ENCODE measurements at places on chromosomes 12 and 14.
A peak's percentile ranks its signal among the peaks of the same experiment; 100 is the strongest.

DNA sequence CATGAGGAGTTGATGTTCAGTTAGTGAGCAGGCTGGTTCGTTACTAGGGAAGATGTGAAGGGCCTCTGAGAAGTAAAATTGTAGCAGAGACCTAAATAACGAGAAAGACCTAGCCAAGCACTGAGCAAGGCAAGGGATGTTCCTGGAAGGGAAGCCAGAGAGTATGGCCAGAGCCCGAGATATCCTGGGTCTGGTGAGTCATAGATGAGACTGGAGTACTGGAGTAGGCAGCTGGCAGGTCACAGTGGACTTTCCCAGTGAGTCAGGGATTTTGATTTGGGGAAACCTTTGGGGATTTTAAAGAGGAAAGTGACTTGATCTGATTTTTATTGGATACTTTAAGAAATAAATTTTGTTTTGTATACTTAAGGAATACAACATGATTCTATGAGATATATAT lies 369.0 kb downstream of the DIO2 start:
- DNase-seq, result peak; percentile 68

DNA sequence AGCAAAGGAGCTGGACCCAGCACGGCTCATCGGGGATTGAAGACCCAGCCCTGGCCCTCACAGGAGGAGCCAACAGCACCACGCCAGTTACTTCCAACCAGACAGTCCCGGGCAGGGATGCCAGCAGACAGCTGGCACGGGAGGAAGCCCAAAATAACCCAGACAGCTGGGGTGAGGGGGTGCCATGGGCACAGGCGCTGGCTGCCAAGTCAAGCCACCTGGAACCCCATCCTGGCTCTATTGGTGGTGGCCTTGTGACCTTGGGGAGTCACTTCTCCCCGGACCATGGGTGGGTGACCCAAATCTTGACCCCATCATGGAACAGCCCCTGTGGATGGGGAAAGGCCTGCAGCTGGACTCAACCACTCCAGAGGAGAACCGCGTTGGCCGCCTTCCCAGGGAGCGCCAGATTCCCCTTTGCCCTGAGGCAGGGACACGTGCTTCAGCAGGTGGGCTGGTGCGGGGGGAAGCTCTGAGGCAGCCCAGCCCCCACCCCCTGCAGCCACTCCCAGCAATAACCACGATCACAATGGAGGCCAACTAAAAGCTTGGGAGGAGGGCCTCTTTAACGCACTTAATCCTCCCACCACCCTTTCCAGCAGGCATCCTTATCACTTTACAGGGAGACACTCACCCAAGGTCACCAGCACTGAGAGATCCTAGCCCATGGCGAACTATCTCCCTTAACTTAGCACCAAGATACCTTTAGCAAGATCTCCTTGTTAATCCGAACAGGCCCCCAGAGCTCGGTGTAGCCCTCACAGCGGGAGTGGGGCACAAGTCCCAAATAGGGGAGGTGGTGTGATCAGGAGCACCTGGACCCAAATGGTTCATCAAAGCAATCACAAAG lies 4.7 kb upstream of the RHOF start:
- DNase-seq, result peak; percentile 49

DNA sequence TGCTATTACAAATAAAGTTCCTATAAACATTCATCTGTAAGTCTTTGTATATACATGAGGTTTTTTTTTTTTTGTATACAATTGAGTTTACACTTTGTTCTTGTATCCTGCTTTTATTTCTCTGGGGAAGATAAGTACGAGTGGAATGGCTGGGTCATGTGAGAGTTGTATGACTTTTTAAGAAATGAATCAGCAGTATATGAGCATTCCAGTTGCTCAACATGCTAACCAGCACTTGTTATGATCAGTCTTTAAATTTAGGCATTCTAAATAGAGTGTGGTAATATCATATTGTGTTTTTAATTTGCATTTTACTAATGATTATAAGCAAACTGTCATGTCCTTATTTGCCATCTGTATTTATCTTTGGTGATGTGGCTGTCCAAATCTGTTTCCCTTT lies 44.7 kb upstream of the AMIGO2 start:
- DNase-seq, result peak; percentile 87

- no peak for DNase-seq
Measured at GRCh38 chr14:78242086-78242485, 71.9 kb downstream of the NRXN3 start.
